ENCODE measurements at places on chromosomes 3 and 15.

DNA sequence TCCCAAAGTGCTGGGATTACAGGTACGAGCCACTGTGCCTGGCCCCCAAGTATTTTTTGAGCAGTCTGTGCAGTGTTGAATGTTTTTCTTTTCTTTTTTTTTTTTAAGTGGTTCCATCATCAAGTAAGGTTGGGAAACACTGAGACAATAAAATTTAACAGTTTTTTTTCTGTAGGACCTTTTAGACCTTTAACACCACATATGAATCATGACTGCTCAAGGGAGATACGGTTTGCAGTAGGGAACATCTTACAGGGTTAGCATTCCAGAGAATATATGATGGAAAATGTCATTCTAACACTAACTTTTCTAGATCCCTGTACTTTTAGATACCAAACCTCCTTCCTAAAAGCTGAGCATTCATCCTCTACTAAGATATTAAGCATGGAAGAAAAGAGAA, 41.7 kb downstream of the SNX4 start:
- no peak for DNase-seq

DNA sequence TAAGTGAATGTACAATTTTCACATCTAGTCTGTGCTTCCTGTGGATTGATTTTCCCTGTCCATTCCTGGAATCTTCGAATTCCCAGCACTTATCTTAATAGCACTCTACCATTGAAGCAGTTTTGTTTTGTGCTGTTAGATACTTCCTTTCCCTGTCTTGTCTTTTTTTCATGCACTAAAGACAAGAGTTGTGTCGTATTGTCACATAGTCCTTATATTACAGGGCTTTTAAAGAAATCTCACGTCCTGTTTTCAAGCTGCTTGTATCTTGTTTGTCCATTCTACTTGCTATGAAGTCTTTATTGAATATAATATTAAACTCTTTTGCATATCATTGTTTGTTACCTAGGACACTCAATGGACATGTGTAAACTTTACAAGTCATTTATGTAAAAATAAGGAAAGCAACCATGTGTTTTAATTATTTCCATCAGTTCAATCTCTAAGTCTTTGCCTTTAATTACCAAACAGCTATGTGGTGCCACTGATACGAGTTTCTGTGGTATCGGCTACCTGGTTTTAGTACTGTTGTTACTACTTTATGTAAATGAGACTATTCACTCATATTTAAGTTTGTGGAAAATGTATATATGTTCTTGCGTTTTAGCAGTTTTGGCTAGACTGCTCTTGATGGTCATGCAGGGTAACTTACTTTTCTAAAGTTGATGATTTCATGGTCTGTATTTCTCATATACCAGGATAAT, 10.3 kb downstream of the PIK3CA start:
- DNase-seq = no peak

DNA sequence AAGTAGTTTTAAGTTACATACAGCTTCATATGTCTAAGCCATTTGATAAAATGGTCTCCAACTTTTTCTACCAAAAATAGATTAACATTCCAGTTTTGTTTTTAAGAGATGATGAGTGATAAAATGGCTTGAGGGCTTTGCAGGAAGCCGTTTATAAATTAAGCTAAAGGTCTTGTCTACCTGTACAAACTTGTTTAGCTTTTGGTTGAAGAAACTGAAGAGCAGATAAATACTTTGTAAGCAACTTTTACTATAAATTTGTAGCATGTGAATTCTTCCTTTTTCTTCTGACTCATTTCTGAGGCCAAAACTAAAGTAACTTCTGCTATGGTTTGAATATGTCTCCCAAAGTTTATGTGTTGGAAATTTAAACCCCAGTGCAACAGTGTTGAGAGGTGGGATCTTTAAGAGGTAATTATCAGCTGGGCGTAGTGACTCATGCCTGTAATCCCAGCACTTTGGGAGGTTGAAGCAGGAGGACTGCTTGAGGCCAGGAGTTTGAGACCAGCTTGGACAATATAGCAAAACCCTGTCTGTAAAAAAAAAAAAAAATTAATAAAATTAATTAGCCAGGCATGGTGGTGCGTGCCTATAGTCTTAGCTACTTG, 8.2 kb upstream of the NEDD4 start:
- no peak for DNase-seq

GRCh38 chr3:104763007-104763406, 603.7 kb upstream of the ALCAM start:
- no peak for DNase-seq

- DNase-seq = no peak
Observed at GRCh38 chr15:25178835-25179672, 224.3 kb downstream of the SNRPN start.

Measured in H54 (cell line).